ENCODE measurements at places on chromosomes 7 and 10.

GRCh38 chr10:129120441-129120840, 346.6 kb upstream of the MGMT start:
- no peak for DNase-seq

DNA sequence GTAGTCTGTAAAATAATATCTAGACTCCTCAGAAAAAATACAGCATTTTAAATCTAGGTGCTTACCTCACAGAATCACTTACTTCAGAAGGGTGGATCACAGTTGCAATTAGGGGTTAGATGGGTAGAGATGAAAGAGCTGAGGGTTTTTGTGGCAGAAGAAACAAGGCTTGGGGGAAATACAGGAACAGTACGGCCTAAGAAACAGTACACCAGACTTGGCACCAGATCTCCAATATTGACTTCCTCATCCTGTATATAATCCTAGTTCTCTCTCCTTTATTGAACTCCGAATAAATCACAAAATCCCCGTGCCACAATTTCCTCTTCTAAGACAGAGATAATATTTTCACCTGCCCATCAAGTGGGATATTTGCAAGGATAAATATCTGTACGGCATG, 14.3 kb downstream of the CEP41 start:
- DNase-seq: no peak

- DNase-seq: no peak
Observed at GRCh38 chr7:155144371-155144770, 74.2 kb downstream of the HTR5A start.

DNA sequence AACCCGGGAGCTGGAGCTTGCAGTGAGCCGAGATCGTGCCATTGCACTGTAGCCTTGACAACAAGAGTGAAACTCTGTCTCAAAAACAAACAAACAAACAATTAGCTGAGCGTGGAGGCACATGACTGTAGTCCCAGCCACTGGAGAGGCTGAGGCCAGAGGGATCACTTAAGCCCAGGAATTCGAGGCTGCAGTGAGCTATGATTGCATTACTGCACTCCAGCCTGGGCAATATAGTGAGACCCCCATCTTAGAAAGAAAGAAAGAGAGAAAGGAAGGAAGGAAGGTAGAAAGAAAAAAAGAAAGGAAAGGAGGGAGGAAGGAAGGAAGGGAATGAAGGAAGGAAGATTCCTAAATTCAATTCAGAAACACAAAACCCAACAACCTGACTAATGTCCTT, 141.3 kb upstream of the TNRC18 start:
- no peak for DNase-seq

- DNase-seq: no peak
Observed at GRCh38 chr10:121134711-121135110, 283.5 kb downstream of the WDR11 start.

GRCh38 chr10:103802081-103802480, 53.3 kb downstream of the SH3PXD2A start:
- no peak for DNase-seq

DNA sequence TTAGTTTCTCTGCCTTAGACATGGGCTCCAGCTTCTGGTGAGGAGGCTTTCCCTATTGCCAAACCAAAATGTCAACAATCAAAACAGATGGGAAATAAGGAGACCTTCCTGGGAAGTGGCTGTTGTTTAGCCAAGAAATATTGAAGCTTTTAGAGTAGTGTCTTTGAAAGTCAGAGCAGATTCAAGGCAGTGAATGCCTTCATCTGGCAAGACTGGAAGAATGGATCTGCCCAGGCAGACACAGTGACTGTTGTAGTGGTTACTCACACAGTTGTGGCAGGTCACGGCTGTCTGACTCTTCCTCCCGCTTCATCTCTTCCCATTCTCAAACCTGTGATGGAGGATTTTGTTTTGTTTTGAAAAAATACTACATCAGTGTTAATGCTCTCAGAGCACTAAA, 154.1 kb upstream of the ADO start:
- DNase-seq: no peak

- peak; percentile 33 for DNase-seq
Observed at GRCh38 chr7:92904244-92905131, 68.1 kb upstream of the CDK6 start.

Data from activated naive CD4-positive, alpha-beta T cell (primary cell).